ENCODE measurements at places on chromosomes 13 and 19. TPM values are rescaled to one million over a fixed set of nuclear protein-coding genes. Genes with fewer than 3 reads are reported as not detected.

The SCAF1 gene
- 67.6 TPM for total RNA-seq

The LCP1 gene
- total RNA-seq = 0.25 TPM

The FCER2 gene
- total RNA-seq = not detected

The LGALS7 gene
- total RNA-seq = 0.38 TPM

The CERS1 gene
- 5.6 TPM for total RNA-seq

The RFPL4AL1 gene
- not detected for total RNA-seq

The PTH2 gene
- total RNA-seq = not detected

The GRIK5 gene
- total RNA-seq = 0.48 TPM

The PBX4 gene
- total RNA-seq = 1.9 TPM

The ZNF850 gene
- total RNA-seq = 0.32 TPM

The ZNF780B gene
- 6.1 TPM for total RNA-seq

The ZNF600 gene
- total RNA-seq = 0.06 TPM

The PLPPR3 gene
- 5.6 TPM for total RNA-seq

The CYP4F8 gene
- total RNA-seq = not detected

The HOMER3 gene
- 30.2 TPM for total RNA-seq

The SELENOV gene
- not detected for total RNA-seq

The ICAM5 gene
- 0.55 TPM for total RNA-seq

The ZNF568 gene
- total RNA-seq = 0.84 TPM

The ATP4B gene
- not detected for total RNA-seq

The GPC5 gene
- not detected for total RNA-seq

The KPTN gene
- total RNA-seq = 18.3 TPM

The COG3 gene
- total RNA-seq = 12.7 TPM

Data from A549 treated with Hydrocortisone at 1 μM for 4 hours (cell line).